ENCODE measurements at places on chromosomes 7 and 10. TPM values are rescaled to one million over a fixed set of nuclear protein-coding genes. Genes with fewer than 3 reads are reported as not detected.

DNA sequence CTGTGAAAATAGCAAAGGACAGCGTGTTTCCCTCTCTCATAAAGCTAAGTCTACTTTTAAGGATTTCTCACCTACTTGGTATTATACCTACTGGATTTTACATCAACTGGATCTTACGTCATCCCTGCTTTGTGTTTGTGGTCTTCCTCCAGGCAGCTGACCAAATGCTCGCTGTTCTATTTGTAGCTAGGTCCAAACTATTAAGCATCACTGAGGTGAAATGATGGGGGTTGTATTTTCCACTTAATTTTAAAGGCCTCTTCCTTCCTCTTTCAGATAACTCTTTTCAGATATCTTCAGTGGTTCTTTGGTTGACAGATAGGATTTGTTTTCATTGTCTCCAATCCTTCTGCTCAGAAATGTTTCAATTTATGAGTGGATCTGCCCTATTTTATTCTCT is 169.7 kb downstream of the RNLS start:
- no peaks in the 10 kb centered on the region for H3K27me3 ChIP-seq
- no peaks in the 10 kb centered on the region for H3K4me1 ChIP-seq
- no peak overlapping the region for H3K27ac ChIP-seq
- no peak for DNase-seq
- H3K4me3 ChIP-seq = no peak overlapping the region

Gene DOCK4
- 6.2 TPM for polyA plus RNA-seq

GRCh38 chr7:48575516-48575915 is 348.8 kb upstream of the CDC14C start:
- no peak overlapping the region for H3K4me3 ChIP-seq
- no peaks in the 10 kb centered on the region for H3K27me3 ChIP-seq
- no peak overlapping the region for H3K27ac ChIP-seq
- DNase-seq = no peak
- no peaks in the 10 kb centered on the region for H3K4me1 ChIP-seq
- H3K36me3 ChIP-seq = no peaks in the 10 kb centered on the region

DNA sequence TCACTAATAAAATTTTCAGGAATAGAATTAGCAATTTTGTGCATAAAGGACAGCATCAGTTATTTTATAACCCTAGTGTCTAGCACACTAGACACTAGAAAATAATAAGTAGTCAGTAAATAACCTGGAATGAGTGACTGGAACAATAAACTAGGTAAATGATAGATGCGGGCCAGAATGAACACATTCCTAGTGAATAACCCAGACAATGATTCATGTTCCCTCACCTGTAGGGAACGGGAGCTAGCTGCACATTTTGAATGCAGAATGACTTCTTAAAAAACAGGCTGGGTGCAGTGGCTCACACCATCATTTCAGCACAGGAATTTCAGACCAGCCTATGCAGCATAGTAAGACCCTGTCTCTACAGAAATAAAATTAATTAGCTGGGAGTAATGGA is 3.2 kb upstream of the ATOH7 start:
- DNase-seq = no peak
- H3K4me3 ChIP-seq = no peak overlapping the region
- no peaks in the 10 kb centered on the region for H3K27me3 ChIP-seq
- no peak overlapping the region for H3K27ac ChIP-seq
- peaks cover 4% of the 10 kb centered on the region for H3K4me1 ChIP-seq
